ENCODE measurements at places on chromosomes 4 and X.

DNA sequence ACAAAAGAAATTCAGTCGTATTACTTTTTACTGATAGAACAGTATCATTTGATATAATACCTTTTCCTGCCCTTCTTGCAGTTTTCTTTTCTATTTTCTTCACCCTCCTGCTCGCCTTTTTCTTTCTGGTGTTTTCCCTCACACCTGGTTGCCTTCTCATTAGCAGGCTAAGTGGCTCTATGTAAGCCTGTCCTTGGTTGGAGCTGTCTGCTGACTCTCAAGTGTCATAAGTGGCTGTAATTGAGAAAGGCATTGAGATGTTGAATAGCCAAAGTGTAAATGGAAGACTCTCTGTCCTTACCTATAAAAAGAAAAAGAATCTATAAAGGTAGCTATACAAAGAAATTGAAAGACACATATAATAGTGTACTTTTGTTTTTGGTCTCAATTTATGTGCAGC is 180.7 kb downstream of the ADGRL3 start:
- DNase-seq, result no peak

DNA sequence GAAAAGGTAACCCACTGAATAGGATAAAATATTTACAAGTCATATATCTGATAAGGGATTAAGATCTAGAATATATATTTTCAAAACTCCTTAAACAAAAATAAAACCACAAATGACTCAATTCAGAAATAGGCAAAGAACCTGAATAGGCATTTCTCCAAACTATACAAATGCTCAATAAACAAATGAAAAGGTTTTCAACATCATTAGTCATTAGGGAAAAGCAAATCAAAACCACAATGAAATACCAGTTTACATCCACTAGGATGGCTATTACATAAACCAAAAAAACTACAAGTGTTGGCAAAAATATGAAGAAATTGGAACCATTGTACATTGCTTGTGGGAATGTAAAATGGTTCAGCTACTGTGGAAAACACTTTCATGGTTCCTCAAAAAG is 167.0 kb upstream of the GALNT7 start:
- DNase-seq, result peak; percentile 72

GRCh38 chrX:120603707-120604360 is at the start of gene MCTS1:
Gene MCTS1, plus strand, starts transcription at chrX:120604101. Its CDS starts 136 bp downstream, at chrX:120604237.
- DNase-seq, result peak; percentile 95

DNA sequence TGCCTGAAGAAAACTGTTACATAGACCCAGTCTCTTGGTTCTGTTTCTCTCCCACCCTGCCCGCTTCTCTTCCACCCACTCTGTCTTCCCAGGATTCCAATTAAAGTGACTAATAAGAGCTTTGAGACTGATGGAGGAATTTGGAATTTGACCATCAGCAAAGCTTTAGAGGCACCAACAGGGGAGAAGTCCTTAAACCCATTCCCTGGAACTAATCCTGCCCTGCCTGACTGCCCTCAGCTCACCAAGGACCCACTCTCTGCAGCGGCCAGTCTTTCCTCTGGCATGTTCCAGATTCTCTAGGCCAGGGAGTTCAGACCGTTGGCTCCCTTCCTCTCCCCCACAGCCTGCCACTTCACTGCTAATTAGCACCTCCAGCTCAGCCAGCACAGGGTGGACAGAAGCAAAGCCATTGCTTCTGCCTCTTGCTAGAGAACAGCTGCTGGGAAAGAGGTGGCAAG is 23.9 kb downstream of the SCD5 start:
- DNase-seq, result no peak

DNA sequence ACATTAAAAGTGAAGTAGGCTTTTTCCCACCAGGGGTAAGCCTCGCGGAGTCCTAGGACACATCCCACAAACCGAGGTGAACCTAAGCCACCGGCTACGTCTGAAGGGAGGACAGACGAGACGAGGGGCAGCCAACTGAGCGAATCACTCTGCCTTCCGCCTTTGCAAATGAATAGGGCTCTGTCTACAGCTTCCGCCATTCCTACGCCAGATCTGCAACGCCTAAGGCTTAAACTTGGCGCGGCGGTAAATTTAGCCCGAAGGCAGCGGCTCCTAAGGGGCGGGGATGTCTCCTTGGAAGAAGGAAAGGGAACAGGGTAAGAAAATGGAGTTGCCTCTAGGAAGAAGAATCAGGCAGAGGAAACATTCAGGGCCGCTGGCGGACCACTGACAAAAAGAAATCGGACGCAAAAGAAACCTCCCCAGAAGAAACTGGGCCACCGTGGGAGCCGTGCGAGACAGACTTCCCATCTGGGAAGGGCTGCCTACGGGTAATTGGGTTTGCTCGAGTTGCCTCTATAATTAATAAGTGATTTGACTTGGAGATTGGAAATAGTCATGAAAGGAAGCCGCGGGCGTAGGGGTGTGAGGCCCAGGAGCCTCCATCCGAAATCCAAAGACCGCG is 90.5 kb downstream of the BCOR start:
- DNase-seq, result no peak

DNA sequence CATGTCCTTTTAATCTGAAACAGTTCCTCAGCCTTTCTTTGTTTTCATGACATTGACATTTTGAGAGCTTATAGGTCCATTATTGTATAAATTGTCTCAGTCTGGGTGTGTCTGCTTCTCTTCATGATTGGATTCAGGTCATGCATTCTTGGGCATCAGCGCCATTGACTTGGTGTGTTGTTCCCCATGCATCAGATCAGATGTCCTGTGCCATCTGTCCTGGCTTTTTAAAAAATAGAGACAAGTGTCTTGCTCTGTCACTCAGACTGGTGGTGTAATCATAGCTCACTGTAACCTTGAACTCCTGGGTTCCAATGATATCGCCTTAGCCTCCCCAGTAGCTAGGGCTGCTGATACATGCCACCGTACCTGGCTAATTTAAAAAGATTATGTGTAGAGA is 55.7 kb downstream of the TBC1D14 start:
- no peak for DNase-seq

DNA sequence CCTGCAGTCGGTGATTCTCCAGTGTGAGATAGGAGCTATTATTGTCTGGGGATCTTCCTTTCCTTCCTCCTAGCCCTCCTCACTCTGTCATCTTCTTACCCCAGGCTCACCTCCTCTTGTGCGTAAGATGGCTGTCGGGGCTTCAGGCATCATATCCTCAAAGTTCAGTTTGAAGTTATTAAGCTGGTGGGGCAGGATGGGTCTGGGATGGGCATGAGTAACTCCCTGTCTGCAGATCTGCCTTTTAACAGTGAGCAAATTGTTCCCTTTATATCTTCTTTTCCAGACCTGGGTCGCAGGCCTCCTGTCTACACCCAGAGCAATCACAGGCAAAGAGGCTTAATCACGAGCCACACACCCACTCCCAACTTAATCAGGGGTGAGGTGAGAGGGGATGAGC is 900 bp upstream of the MTMR1 start:
- DNase-seq, result no peak

- DNase-seq, result no peak
Measured at GRCh38 chrX:110414273-110414672, 55.6 kb downstream of the RTL9 start.

GRCh38 chr4:64250061-64250460 is 159.2 kb downstream of the TECRL start:
- DNase-seq, result no peak

GRCh38 chr4:8321771-8322170 is 52.2 kb downstream of the HTRA3 start:
- no peak for DNase-seq

- DNase-seq, result peak; percentile 29
Measured at GRCh38 chr4:153067376-153067775, 131.3 kb downstream of the FHDC1 start.

DNA sequence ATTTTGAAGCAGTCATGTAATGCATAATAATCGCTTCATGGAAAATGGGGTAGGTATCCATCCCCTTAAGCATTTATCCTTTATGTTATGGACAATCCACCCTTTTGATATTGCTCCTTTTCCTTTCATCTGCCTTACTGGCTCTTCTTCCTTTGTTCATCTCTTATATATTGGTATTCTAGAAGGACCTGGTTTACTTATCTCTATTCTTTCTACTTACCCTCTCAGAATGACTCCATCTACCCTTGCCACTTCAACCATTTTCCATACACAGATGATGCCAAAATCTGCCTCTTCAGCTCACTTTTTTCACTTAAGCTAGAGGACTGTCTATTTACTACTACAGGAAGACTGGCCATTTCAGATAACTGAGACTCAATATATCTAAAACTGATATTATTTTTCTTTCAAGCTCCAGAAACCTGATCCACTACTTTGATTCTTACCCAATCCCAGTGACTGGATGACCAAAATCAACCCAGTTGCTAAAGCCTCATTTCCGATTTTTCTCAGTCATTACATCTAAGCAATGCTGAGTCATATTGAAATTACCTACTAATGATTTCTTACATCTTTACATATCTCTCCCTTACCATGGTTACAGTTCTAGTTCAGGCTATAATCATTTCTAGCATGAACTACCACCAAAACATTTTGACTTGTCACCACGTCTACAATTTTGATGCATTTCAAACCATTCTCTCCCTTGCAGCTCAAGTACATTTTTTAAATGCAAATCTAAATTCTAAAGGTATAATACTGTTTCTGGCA is 93.7 kb downstream of the FAAH2 start:
- no peak for DNase-seq

- peak; percentile 16 for DNase-seq
Measured at GRCh38 chrX:118346258-118347094, 570 bp downstream of the WDR44 start.

GRCh38 chr4:85777908-85778631 is 303.1 kb downstream of the ARHGAP24 start:
- DNase-seq, result peak; percentile 38

DNA sequence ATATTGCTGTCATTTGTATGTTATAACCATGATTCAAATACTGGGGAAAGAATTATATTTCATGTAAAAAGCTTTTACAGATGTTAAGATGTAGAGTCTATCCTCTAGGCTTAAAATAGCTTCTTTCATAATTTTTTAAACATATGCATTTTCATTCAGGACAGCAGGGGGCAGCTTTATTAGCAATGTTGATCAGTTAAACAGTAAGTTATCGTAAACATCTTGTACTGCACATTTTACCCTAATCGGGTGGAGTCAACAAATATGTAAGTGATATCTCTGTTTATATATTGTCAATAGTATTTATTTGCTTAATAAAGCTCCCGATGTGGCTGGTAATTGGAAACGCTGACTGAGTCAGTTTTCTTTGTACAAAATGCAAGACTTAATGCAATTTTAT is 142.5 kb upstream of the MED14 start:
- DNase-seq, result peak; percentile 32
